Dermis lymphatic vessel endothelial cell (primary cell): ENCODE measurements at places on chromosomes 1 and 21. TPM values are rescaled to one million over a fixed set of nuclear protein-coding genes. Genes with fewer than 3 reads are reported as not detected.

TPTE gene
- total RNA-seq: not detected in 2 replicates

SLC5A9 gene
- total RNA-seq: 0.11 and 0.17 TPM in 2 replicates

SRSF11 gene
- total RNA-seq: 98.5 and 116 TPM in 2 replicates

CLCA4 gene
- total RNA-seq: not detected in 2 replicates

HSD3B1 gene
- total RNA-seq: not detected in 2 replicates

CHIT1 gene
- not detected in 2 replicates for total RNA-seq

CHIA gene
- total RNA-seq: not detected in 2 replicates

FCGR3A gene
- total RNA-seq: not detected in 2 replicates

RIPPLY3 gene
- under 0.01 TPM in 1 of 2 replicates, not detected in the other for total RNA-seq

SLAMF7 gene
- total RNA-seq: not detected in 2 replicates

KMO gene
- total RNA-seq: not detected in 2 replicates

SH2D1B gene
- not detected in 2 replicates for total RNA-seq

VHLL gene
- 0.11 TPM in 1 of 2 replicates, not detected in the other for total RNA-seq

NASP gene
- total RNA-seq: 64.8 and 78.0 TPM in 2 replicates

AHDC1 gene
- 3.7 and 5.8 TPM in 2 replicates for total RNA-seq

LMOD1 gene
- 0.11 TPM in 1 of 2 replicates, not detected in the other for total RNA-seq
